ENCODE measurements at places on chromosomes 5 and 9.

GRCh38 chr9:5188060-5188984, 2.9 kb upstream of the INSL6 start:
- no peak for DNase-seq

- no peak for DNase-seq
Observed at GRCh38 chr5:128422612-128423011, 115.4 kb downstream of the FBN2 start.

- DNase-seq = no peak
Observed at GRCh38 chr5:89282554-89283510, 399.8 kb upstream of the MEF2C start.

DNA sequence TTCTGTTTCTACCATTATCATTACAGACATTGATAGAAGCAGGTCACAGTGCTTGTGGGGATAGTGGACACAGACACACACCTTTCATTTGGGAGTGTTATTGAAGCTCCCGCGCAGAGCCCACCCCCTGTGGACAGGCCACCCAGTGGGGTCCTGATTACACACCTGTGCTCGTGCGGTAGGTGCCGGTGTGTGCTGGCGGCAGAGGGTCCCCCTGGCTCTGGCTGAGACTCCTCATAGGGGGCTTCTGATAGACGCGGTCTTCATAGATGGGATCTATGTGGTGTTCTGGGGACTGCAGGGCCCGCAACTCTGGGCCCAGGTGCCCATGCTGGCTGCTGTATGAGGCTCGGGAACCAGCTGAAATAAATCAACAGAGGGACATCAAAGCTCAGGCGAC, 539.7 kb downstream of the CTNND2 start:
- no peak for DNase-seq

DNA sequence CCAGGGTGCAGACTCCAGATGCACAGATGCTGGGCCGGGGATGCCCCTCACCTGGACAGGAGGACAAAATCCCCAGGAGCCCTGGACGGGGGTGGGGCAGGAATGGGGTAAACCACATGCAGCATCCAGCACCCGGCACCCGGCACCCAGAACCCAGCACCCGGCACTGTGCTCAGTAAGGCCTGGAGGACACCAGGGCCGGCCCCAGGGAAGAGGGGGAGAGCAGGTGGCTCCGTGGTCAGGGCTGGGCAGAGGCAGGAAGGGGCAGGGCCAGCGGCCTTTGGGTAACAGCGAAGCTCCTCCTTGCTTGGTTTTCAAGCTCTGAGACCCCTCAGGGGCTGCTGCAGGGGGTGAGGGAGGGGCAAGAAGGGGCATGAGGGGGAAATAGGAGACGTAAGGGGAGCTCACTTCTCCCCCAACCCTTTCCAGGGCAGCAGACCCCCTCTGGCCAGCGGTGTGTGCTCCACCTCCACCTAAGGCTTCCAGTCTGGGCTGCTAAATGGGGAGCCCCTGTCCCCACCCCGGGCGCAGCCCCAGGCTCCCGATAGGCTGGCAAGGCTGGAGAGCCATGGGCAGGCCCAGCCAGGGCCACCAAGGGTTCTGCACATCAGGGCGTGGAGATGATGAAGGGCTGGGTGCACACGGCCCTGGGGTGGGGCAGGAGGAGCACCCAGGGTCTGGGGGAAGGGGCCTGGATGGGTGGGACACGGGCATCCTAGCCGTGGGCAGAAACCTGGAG, 17.8 kb upstream of the SLC6A19 start:
- DNase-seq = no peak

DNA sequence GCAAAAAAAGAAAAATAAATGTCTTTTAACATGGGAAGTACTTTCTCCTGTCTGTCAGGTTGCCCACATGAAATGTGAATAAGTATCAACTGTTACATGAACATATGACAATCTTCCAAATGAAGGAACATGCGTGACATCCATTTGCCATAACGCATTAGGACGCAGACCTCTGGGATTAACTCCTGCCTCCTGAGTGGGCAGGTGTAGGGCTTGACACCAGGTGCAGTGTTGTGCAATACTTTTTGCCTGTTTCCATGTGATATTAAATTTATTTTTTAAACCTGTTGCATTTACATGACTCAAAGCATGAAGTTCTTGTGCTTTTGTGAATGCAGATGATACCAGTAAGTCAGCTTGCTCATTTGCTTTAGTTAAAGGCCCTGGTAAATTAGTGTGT, 8.7 kb upstream of the TMEM141 start:
- DNase-seq = no peak

- no peak for DNase-seq
Observed at GRCh38 chr9:133120501-133121197, 391 bp downstream of the RALGDS start.

DNA sequence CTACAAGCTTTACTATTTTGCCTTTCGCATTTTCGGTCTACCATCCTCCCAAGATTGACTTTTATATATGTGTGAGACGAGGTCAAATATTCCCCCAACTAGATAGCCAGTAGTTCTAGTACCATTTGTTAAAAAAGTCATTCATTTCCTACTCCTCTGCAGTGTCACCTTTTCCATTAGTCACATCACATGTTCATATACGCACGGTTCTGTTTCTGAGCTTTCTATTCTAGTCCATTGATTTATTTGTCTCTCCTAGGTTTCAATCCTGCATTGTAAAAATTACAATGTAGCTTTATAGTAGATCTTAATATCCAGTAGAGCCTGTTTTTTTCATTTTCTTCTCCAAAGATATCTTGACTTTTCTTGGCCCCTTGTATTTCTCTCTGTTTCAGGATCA, 528.7 kb upstream of the TRPC7 start:
- no peak for DNase-seq

Data from stimulated activated CD4-positive, alpha-beta T cell treated with anti-CD3 and anti-CD28 coated beads, Interleukin-1b, Interleukin-23, amount 100 ng/mL, for 1 hour (primary cell).